HuH-7 (cell line): ENCODE measurements at places on chromosomes 16 and 17.

- DNase-seq: no peak
Observed at GRCh38 chr17:30299000-30299399, 7.3 kb upstream of the BLMH start.

DNA sequence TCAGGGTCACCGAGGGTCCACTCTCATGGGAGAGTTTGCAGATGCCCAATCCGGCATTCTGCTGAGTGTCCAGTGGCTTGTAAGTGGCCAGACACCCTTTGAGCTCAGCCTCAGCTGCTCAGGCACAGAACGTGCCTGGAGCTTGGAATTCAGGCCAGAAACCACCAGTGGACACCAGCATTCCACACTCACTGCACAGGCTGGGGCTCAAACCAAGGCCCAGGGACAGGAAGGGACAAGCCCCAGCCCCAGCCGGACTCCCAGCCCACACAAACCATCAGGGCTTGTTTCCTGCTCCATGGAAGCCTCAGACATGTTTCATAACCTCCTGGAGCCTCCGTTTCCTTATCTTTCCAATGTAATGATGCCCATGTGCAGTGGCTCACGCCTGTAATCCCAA, 5.0 kb upstream of the NPRL3 start:
- no peak for DNase-seq

DNA sequence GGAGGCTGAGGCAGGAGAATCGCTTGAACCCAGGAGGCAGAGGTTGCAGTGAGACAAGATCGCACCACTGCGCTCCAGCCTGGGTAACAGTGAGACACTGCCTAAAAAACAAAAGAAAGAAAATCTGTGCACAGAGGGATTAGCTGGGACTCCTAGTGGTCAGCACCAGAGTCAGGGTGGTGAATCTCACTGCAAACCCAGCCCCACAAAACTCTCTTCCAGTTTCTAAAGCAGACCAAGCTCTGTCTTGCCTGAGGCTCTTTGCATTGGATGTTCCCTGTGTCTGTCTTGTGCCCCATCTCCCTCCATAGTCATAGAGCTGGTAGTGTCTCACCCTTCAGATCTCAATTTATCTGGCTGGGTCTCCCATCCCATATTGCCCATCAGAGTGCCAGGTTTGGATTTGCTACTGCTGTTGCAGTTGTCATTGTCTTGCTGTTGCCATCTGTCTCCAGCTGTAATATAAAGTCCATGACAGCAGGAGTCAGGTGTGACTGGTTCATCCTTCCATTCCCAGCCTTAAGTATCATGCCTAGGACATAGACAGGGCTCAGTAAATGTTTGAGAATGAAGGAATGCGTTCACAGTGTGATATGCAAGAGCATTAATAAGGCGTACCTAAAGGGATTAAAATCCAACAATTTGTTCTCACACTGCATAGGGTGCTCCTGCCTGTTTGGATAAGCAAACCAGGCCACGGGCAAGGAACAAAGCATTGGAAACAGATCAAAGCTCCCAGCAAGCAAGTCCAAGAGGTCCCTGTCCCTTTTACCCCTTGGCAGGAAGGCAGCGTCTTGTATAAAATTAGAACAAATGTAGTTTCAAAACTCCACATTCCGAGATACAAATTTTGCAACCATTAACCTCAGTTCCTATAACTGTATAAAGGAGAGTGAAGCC, 614.6 kb upstream of the CDH5 start:
- DNase-seq: no peak

GRCh38 chr17:72471296-72471695, 350.5 kb downstream of the SOX9 start:
- DNase-seq: no peak

DNA sequence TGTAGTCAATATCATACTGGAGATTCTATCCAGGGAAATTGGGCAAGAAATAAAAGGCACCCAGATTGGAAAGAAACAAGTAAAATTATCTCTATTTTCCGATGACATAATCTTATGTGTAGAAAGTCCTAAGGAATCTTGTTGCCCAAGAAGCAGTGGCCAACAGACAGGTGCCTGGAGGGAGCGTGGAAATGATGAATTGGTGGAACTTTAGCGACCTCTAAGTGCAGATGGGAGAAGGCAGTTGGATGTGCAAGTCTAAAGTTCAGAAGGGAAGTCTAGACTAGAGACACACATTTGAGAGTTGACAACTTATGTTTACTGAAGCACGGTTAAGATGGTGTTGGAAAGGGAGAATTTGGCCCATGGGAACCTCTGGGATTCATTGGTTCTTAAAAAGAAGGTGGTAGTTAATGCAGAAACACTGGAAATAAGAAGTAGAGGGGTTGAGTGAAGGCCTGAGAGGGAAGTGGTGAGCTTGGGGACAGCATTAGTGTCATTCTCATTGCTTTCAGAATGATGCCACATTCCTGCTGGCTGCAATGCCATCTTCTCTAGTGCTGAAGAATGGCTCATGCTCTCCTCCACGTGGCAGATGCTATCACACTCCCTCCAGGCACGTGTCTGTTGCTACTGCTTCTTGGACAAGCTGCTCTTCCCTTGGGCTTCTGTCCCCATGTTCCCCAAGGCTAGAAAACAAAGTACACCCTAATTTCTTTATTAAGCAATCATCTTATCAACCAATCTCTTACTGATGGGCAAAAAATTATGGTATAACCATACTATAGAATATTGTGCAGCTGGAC, 24.0 kb downstream of the TAT start:
- peak; percentile 40 for DNase-seq

DNA sequence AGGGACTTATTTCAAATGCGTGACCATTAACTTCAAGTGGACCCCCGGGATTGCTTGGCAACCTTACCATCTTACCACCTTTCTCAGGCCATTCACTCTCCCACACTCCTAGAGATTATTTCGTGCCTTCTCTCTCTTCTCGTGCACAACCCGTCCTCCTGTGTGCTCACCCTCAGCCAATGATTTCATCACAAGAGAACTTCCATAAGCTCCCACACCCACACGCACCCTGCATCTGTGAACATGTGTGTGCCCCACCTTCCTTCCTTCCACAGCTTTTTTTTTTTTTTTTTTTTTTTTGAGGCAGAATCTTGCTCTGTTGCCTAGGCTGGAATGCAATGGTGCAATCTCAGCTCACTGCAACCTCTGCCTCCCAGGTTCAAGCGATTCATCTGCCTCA, 27.4 kb upstream of the CDH3 start:
- DNase-seq: no peak

GRCh38 chr17:76255801-76256429, 9.2 kb upstream of the UBALD2 start:
- no peak for DNase-seq

GRCh38 chr17:56680676-56681075, 87.2 kb downstream of the NOG start:
- no peak for DNase-seq

DNA sequence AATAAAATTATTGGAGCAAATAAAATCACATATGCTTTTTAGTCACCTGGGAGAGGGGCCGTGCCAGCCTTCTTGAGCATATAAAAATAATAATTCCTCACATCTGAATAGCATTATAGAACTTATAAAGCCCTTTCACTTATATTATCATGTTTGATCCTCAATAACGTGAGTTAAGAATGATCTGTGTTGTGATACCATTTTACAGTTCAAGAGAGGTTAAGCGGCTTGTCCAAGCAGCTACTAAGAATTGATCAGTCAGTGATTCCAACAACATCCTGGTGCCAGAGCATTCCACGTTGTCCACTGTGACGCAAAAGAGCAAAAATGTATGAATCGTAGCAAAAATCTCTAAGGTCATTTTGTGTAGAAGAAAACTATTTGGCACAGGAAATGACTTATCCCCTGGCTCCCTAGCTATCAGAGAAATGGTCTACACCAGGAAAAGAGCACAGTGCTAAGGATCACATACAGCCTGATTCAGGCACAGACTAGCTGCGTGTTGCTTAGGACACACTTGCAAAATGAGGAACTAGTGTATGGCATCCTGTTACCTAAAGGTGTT, 33.0 kb downstream of the ANKFN1 start:
- DNase-seq: no peak

DNA sequence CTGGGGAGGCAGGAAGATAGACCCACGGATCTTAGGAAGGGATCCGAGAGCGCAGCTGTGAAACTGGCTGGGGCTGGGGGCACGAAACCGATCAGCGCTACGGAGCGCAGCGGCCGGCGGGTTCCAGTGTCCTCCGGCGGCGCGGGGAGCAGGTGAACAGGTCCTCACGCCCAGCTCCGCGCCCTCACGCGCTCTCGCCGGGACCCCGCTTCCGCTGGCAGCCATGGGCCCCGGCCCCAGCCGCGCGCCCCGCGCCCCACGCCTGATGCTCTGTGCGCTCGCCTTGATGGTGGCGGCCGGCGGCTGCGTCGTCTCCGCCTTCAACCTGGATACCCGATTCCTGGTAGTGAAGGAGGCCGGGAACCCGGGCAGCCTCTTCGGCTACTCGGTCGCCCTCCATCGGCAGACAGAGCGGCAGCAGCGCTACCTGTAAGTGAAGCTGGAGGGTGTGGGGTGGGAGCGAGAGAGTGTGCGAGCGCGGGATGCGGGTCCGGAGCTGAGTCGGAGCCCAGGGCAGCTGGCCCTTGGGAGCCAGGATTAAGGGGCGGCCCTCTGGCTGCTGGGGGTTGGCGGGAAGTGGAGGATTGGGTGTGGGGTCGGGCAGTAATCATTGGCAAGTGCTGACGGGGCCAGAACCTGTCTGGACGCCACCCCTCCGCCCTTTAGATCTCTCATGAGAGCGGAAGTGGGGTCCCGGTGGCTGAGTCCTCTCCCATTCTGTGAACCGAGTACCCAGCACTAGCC, 479 bp downstream of the ITGA3 start:
- DNase-seq: peak; percentile 93

GRCh38 chr17:2406271-2406902, 5.5 kb upstream of the MNT start:
- DNase-seq: no peak

DNA sequence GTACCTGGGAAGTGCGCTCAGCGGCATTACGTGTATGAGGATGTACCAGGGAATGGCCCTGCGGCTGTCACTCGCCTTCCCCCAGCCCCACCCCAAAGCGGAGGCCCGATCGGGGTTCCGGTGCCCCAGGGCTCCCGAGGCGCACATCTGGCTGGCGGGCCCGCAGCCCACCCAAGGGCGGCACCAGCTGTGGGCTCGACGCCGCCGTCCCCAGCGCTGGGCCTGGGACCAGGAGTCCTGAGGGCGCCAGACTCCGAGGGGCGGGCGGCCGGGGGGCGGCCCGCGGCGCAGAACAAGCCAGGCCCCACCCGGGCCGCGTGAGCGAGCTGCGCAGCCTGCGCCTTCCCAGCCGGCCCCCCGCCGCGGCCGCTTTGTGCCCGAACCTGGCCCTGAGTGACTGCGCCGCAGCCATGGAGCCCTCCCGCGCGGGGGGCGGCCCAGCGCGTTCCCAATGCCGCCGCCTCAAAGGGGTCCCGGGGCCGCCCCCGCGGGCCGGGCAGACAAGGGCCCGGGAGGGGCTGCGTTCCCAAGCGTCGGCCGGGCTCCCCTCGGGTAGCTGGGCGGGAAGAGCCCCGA, 17.4 kb downstream of the ZNF423 start:
- DNase-seq: no peak

DNA sequence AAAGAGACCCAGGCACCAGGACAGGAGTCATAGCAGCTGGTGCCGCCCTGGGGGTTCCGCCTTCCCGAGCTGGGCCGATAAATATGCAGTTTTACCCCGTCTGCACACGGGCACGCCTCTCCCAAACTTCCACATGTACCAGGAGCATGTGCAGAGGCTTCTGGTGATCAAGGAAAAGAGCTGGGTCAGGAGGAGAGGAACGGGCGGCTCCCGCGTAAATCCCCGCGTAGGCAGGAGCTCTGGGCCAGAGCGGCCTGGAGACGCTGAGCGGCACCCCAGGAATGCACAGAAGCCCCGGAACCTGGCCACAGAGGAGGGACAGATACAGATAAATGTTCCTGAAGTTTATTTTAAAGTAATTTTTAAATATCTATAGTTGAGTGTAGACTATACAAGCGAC, 46.6 kb upstream of the METRNL start:
- no peak for DNase-seq

- DNase-seq: no peak
Observed at GRCh38 chr17:77124192-77124889, 16.4 kb upstream of the SEC14L1 start.

DNA sequence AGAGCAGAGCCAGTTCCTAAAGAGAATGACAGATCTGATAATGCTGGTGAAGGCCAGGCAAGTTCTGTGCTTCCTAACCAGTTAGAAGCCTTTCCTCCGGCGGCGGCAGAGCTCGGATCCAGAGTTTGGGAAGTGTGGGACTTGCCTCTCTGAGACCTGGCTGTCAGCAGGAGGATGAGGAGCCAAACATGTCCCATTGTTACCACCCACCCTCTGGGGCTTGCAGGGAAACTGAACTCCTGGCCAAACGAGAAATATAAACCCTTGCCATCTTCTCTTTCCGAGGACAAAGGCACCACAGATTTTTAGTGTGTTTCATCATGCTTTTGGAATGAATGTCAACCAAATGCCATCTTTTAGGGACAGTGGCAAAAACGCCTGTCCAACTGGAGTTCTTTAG, 80.2 kb upstream of the SMURF2 start:
- DNase-seq: no peak

DNA sequence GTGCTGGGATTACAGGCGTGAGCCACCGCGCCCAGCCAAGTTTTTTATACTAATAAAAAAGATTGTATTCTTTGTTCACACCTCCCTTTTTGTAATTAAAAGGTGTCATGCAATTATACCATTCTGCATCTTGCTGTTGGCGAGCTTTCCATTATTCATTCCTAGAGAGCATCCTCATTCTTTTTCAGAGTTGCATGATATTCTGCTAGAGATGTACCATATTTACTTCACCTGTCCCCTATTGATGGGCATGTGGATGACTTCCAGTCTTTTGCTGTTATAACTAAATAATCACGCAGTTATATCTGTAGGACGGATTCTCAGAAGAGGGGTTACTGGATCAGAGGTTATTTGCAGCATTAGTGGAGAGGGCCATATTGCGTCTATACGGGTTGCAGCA, 17.0 kb downstream of the SGSM2 start:
- no peak for DNase-seq

DNA sequence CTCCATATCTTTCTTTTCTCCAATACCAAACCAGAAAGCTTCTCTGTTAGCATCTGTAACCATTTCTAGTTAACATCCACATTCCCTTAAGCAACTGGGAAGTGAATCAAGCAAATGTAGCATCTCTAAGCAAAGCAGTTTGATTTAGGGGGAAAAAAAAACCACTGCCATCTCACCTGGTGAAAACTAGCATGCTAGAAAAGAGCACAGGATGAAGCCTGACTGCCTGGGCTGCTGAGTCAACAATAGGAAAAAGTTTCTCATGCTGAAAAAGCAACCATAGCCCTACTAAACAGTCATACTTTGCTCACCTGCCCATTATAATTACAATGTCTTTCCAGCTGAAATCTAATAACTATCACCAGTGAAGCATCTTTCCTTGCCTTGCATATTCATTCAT, 139.3 kb downstream of the ANKFN1 start:
- no peak for DNase-seq

- peak; percentile 83 for DNase-seq
Observed at GRCh38 chr17:81371910-81372760, 23.1 kb upstream of the BAHCC1 start.

- no peak for DNase-seq
Observed at GRCh38 chr17:81932333-81932983, 4.6 kb downstream of the PYCR1 start.

DNA sequence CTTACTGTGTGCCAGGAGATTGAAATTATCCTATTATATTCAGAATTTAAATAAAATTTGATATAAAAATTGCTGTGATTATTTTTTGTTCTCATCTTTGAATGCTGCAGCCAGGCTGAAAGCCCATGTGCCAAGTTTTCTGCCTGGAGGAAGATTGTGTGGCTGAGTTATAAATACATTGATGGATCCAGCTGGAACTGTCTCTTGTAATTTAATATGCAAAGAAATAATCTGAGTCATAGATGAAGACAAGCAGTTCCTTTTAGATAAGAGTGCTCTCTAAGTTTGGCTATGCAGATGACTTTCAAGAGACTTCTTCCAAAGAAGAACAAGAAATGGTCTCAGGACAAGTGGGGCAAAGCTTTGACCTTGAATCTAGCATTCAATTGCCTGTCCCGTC, 871.0 kb downstream of the CDH11 start:
- no peak for DNase-seq
